Stimulated activated naive B cell treated with anti-CD40 and anti-IgM and Interleukin-4, amounts not matched to agents 10 μg/mL and 1 μg/mL and 100 μg/mL, for 72 hours (primary cell): ENCODE measurements at places on chromosomes 2 and 18.

DNA sequence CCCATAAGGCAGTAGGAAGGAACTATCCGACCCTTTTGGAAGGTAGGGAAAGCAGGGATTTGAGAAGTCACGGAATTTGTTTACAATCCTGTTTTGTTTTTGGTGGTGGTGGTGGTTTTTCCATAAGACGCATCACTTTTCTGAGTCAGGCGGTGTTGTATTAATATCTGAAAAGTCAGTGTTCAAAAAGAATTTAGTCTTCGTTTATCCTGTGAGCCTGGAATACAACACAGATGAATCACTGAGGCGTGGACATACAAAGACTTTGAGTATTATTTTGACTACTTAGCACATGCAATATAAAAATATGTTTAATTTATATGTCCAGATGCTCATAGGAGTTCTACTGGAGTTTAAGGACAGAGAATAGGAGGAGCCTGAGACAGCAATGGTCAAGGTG is 785 bp downstream of the ZNF892 start:
- DNase-seq, result no peak

DNA sequence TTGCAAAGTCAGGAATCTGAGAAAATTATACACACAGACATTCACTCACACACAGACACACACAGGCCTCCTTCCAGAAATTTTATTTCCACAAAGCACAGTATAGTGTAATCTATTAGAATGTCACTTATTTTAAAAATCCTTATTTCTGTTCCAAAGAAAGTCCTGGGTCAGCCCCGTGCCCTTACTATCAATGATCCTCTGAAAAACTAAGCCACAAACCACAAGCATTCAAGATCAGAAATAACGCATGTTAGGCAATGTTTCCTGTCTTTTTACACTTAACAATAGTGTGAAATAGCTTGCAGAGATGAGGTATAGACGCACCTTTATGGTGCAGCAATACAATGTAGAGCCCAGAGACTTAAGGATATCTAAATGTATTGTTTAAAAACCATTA is 25.8 kb downstream of the TBC1D8 start:
- no peak for DNase-seq

DNA sequence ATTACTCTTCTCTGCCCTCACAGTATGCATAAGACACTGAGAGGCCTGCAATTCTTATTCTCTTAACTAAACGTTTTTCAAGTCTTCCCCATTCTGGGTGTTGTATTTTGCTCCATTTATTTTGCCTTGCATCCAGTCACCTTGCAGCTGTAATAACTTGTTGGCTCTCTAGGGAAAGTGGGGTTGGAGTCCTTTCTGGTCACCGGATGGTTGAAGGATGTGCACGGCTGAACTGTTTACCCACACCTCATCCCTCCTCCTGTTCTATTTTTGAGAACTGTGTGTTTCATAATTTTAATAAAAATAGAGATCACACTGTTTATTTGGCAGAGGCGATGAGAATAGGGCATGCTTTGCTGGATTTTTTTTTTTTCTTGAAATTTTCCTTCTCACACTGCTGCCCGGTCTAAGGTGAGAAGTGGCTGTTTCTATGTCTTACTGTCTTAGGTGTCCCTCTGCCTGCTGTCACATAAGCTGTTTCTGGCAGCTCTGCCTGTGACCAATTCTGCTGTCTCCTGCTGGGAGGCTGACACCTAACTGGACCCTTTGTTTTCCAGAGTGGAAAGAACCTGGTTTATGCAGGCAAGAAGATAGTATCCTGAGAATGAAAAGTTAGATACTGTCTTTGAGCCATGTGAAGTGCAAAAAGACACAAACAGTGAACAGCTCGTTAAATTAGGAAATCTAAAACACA is 342.6 kb downstream of the DPP10 start:
- DNase-seq, result no peak

DNA sequence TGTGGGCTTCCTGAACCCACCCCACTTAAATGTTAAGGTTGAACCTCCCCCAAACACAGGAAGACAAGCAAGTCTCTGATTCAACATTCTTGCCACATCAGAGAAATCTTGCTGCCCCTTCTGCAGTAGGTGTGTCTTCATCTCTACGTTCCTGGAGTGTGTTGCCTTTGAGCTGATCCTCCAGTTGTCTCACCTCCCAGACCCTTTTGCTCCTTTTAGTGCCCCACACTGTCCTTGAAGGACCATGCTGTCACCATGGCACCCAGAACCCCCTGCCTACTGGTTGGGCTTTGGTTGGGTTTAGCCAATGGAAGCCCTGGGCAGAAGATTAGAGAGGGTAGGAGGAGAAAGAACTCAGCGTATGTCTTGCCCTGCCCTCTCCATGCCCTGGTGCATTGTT is 10.7 kb downstream of the CAB39 start:
- no peak for DNase-seq

DNA sequence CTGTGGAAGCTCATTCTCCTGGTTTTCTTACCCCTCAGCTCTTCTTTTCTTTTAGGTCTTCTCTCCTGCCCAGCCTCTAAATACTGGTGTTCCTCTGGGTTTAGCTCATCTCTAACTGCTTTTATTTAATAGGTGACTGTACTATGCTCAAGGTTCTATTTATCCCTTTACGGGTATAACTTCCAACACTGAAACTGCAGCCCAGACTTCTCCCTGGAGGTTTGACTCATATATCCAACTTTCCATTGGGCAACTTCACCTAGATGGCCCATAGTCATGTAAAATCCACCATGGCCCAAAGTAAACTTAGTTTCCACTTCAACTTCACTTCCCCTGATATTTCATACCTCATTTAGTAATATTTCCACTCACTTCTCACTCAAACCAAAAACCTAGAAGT is 273.1 kb downstream of the PLCL1 start:
- DNase-seq, result no peak

- no peak for DNase-seq
Observed at GRCh38 chr2:239716536-239717318, 308.4 kb downstream of the NDUFA10 start.

GRCh38 chr2:170362871-170363631 is 185.1 kb downstream of the MYO3B start:
- DNase-seq, result peak; percentile 20

DNA sequence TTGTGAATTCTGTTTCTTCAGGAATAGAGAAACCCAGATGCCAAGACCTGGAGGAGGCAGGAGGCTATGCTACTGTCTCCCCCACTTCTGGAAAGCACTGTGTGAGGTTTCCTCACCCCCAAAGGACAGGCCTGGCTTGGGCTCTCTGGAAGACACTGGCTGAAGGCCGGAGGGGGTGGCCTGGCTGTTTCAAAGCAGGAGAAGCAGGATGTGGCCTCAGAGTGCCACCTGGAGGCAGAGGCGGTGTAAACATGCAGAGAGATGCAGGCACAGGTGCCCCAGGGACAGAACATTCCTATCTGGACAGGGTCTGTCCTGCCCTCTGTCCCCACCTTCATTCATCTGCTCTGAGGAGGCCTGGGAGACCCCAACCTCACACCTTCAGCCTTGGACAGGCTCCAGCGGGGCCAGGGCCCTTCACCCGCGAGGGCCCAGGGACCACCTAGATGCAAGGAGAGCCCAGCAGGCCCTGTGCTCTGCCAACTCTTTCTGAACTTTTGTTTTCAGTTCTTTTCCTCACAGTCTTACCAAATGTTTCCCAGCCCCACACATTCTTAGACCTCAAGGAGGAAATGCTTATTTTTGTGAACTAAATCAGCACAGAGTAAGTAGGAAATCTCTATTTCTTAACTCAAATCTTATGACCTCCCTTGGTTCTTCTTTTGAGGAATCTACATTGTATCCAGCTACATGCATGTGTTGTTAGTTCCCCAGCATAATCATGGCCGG is 79.2 kb downstream of the LONRF2 start:
- peak; percentile 72 for DNase-seq

GRCh38 chr2:226836548-226836885 is 663 bp downstream of the RHBDD1 start:
- no peak for DNase-seq

DNA sequence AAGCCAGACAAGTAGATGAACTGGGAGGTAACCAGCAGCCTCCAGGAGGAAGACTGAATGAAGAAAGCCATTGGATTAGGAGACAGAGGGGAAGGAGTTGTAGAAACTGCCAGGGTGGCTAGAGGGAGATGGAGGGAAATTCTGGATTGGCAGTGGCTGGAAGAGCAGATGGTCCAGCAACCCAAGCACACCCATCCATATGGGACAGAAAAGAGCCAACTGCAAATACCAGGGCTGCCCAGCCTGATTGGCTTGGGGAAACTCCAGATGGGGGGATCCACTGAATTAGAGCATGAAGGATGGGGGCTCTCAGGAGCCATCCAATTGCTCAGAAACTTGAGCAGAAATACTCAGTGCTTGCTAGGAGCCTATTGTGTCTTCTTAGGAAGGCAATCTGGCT is 173.5 kb upstream of the EPB41L3 start:
- DNase-seq, result no peak

- DNase-seq, result no peak
Observed at GRCh38 chr18:44821924-44822323, 141.2 kb downstream of the SETBP1 start.

DNA sequence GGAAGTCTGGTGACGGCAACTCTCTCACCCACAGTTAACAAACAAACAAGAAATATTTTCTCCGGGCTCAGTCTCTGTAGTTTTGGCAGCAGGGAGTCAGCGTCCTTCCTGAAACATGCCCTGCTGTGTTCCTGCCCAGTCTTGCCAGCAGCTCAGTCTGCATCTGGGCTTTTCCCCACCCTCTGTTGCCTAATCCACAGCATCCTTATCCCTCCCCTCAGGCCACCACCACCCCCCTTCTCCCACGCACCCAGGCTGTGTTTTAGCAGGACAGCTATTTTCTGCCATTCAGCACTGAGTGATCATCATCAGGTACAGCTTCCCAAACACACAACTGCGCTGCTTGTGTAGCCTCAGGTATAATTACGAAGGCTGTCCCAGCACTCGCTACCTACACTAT is 168.2 kb downstream of the DPP10 start:
- no peak for DNase-seq

GRCh38 chr2:37560241-37560848 is 111.1 kb downstream of the CDC42EP3 start:
- DNase-seq, result no peak

GRCh38 chr2:104873689-104874054 is 19.8 kb downstream of the POU3F3 start:
- DNase-seq, result no peak

- DNase-seq, result no peak
Observed at GRCh38 chr2:172909454-172909853, 166.2 kb upstream of the MAP3K20 start.

DNA sequence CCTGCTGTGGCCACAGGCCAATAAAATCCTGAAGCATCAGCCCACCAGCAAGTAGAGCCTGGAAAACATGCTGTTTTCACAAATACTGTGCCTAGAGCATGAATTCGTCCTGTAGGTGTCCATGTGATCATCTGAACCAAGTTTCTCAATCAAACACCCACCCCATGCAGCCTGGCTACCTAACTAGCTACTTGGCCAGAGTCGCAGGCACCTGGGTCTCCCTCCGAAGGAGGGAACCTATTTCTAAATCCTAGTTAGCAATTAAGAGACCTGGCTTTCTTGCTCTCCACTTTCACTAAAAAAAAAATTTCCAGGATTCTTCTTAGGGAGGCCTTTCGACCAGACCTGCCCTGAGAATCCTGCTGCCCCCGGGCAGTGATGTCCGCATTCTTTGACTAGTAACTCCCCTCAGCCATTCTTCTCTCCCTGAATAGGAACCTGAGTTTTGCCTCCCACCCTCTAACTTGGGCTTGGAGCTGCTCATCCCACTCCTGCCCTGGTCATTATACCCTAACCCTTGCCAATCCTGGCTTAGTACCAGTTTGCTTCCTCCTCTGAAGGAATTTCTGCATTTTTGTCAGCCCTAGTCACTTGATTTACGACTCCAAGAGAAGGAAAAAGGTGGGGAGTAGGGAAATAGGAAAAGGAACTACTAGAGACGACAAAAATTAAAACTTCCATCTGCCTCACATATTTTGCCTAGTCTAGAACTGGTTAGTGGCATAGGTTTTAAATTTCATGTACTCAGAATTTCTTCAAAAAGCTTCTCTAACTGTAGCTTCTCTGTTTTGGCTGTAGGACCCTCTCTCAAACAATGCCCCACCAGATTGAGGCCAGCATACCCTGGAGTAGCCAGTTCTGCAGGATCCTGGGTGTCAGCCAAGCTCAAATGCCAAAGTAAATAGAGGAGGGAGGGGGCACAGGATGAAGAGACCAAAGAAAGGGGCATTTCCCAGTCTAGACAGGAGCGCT is 25.4 kb upstream of the TANK start:
- DNase-seq, result no peak

GRCh38 chr2:41729800-41730364 is 317.9 kb upstream of the PKDCC start:
- DNase-seq, result no peak
